Activated CD8-positive, alpha-beta memory T cell treated with anti-CD3 and anti-CD28 coated beads for 24 hours (primary cell): ENCODE measurements at places on chromosomes 16 and 17.

DNA sequence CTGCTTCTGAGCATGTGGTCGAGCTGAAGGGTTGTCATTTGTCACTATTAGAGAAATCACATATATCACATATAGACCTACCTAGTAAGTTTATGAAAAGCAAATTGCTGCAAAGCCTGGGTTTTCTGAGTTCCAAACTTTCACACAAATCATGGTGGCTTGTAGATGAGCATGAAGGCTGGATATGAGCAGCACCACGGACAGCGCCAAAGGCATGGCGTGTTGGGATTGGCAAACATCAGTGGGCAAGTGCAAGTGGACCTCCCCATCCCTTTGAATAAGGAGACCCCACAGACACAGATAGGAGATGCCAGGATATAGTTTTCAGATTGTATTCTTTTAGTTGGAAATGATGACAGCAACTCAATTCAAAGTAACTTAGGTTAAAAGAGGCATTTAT is 77.6 kb upstream of the CACNG3 start:
- DNase-seq = no peak

DNA sequence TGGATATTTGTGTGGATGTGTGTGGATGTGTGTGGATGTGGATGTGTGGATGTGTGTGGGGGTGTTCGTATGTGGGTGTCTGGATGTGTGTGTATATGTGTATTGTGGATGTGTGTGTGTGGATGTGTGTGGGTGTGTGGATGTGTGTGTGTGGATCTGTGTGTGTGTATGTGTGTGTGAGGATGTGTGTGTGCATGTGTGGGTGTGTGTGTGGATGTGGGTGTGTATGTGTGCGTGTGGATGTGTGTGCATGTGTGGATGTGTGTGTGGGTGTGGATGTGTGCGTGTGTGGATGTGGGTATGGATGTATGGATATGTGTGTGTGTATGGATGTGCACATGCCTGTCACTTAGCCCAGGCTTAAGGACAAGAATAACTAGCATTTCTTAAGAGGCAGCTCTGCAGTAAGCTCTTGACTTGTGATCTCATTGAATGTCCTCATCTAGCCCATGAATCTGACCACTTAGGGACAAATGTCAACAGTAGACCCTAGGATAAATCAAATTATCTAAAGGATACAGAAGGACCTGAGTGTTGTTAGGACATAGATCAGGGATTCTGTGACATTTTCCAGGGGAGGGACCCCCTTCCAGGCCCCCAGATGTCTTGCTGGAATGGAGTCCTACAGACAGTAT is 83.5 kb downstream of the BMERB1 start:
- DNase-seq = no peak

DNA sequence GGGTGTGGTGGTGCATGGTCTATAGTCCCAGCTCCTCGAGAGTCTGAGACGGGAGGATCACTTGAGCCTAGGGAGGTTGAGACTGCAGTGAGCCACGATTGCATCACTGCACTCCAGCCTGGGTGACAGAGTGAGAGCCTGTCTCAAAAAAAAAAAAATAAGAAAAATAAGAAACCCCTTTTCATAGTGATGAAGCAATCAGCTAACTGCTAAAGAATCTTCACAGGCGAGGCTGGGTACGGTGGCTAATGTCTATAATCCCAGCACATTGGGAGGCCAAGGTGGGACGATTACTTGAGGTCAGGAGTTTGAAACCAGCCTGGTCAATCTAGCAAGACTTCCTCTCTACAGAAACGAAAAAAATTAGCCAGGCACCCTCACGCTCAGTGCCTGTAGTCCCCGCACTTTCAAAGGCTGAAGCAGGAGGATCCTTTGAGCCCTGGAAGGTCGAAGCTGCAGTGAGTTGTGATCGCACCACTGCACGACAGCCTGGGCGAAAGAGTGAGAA is 760 bp downstream of the SLFN12L start:
- DNase-seq = peak; percentile 69

GRCh38 chr16:66342294-66342900 is 24.1 kb upstream of the CDH5 start:
- DNase-seq = peak; percentile 60

- no peak for DNase-seq
Observed at GRCh38 chr16:80664226-80664625, 123.4 kb downstream of the DYNLRB2 start.

DNA sequence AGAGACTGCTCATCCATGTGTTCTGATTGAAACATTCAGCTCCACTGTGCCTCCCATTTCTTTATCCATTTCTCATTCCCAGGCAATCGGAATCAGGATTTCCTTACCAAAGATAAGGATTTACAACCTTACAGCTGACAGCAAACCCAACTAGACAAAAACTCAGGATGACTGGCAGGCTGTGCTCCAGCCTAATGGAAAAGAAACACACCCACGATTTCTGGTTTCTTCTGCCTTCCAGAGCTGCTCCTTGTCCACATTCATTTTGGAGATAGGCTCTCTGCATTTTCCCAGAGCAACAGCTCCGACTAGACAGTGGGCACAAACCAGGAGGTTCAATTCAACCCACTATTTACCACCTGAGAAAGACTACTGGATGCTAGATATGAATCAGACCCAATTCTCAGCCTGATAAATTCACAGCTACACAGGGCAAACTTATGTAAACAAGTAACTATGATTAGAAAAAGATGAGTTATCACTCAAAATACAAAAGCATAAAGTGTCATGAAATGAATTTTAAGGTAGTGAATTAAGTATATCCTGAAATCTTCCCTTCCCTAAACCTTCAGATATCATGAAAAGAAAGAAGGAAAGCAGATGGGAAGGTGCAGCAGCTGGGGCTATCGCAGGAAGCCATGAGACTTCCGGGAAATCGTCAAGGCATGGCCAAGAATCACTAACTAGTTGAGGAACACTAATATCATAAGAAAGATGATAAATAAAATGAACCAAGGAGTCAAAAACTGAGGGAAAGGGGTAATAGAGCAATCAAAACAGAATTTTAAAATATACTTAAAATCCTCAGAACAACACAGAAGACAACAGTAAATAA is 44.8 kb upstream of the CLEC18B start:
- DNase-seq = no peak

DNA sequence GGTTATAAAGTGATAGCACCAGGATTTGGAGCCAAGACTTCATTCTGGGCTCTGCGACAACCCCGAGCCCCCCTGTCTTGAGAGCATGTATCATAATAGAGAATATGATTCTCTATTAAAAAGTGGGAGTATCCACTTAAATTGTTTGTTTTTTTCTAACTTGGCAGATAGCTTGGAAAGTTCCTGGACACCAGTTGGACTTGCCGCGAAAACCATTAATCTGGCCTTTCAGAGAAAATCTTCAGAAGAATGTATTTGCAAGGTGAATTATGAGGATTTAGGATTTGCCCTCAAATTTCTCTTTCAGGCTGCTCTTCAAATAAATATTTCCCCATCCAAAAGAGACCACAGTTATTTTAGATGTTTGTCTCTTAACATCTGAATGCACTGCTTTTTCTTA is 53.5 kb downstream of the MARCHF10 start:
- no peak for DNase-seq

DNA sequence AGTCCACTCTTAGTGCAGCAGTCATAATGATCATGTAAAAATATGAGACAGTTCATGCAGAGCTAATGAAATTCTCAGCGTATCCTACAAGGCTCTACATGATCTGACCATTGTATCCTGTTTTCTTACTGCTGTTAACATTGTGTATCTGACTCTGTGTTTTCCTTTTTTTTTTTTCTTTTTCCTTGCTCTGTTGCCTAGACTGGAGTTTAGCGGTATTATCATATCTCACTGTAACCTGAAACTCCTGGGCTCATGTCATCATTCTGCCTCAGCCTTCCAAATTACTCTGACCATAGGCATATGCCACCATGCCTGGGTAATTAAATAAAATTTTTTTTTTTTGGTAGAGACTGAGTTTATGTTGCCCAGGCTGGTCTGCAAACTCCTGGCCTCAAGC is 12.1 kb downstream of the DUS2 start:
- DNase-seq = no peak

DNA sequence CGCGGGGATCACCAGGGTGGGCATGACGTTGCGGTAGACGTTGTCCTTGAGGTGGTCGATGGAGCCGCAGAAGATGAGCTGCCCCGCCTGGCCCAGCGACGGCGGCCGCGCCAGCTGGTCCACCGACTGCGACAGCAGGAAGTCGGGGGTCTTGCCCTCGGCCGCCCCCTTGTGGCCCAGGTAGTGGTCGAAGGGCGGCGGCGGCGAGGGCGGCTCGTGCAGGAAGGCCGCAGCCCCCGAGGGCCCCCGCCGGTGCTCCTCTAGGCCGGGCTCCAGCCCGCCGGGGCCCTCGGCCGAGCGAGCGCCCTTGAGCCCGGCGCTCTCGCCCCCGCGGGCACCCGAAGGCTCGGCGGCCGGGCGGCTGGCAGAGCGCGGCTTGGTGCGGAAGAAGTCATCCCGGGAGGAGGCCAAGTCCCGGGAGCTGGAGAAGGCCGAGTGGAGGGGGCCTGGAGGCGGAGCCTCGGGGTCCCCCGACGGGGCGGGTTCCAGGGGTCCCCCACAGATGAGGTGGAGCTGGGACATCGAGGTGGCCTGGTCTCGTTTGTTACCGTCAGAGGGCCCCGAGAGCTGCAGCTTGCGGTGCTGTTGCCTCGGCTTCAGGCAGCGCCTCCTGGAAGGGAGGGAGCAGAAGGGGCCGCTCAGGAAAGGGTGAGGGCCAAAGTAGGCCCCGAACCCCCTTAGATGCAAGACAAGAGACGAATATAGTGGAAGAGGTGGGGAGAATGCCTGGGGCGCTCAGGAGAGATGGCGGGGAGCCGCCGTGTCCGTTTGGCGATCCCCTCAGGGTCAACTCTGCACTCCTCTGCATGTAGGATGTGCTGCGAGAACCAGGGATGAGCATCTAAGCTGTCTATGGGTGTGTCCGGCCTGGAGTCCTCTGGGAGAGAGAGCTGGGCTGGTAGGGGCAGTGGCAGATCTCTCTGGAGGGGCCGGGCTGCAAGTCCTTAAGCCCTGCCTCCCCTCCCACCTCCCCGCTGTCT is 8.8 kb downstream of the FAM171A2 start:
- peak; percentile 84 for DNase-seq

DNA sequence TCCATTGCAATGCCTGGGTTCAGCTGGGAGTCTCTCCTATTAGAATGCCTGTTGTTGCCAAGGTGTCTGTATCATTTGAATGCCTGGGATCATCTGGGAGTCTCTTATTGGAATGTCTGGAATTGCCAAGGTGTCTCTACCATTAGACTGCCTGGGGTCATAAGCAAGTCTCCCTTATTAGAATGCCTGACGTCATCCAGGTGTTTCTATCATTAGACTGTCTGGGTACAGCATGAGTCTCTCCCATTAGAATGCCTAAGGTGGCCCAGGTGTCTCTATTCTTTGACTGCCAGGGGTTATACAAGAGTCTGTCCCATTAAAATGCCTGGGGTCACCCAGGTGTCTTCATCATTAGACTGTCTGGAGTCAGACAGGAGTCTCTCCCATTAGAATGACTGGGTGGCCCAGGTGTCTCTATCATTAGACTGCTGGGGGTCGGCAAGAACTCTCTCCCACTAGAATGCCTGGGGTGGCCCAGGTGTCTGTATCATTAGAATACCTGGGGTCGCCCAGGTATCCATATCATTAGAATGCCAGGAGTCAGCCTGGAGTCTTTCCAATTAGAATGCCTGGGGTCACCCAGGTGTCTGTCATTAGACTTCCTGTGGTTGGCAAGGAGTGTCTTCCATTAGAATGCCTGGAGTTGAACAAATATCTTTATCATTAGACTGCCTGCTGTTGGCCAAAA is 2274.0 kb downstream of the TP53TG3F start:
- DNase-seq = peak; percentile 13

- DNase-seq = no peak
Observed at GRCh38 chr17:50532452-50533024, at the start of gene EPN3. Gene EPN3 (plus strand): TSS chr17:50532735. CDS start chr17:50536557, 3,822 bp downstream.

DNA sequence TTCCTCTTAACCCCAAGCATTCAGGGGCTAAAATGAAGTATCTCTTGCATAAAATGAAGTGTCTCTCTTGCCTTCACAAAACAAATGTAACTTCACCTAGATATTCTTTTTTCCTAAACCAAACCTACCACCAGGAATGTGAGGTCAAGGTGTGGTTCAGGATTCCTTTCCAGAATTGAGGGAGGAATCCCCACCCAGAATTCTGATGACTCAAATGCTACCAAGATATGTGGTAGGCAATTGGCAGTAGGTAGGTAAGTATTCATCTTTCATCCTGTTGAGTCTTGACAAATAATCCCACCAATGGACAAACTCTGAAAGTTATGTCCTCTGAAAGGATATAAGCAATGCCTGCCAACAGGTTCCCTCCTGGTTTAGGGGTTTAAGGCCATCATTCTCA is 26.2 kb downstream of the TRIM16 start:
- no peak for DNase-seq

DNA sequence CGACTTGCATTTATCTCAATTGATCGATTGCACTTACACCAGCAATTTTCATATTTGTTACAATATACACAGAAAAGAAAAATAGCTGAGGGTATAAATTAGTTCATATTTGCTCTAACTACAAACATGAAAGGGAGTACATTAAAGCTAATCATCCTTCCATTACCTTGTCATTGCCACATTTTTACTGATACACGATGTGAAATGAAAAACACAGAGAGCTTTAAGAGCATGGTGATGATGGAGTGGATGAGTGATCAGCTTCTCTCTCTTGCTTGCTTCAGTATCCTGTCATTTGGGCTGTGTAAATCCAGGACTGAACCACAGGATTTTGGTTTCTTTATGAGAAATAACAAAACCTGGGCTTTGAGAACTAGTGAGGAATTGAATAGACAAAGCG is 1207.5 kb upstream of the GOT2 start:
- DNase-seq = no peak

GRCh38 chr16:69440250-69440649 is 15.8 kb downstream of the CYB5B start:
- DNase-seq = no peak

- no peak for DNase-seq
Observed at GRCh38 chr16:63578791-63579190, 1542.6 kb upstream of the CDH8 start.

DNA sequence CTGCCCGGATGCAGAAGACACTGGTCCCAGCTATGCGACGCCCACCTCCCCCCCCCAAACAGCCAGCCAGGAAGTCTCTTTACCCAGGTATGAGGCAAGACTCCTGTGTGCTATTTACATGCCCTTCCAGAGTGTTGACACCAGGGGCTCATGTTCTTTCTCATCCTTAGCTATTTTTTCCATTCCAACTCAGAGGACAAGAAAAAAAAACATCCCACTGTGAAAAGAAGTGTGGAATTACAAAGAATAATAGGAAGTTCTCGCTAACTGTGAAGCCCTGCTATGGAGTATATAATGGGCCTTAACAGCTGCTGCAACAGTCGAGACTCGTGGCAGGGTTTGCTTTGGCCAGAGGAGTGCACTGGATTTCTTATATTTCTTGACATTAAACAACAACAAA is 584.9 kb downstream of the CDH13 start:
- no peak for DNase-seq
